ENCODE measurements at places on chromosomes 16 and 17.

DNA sequence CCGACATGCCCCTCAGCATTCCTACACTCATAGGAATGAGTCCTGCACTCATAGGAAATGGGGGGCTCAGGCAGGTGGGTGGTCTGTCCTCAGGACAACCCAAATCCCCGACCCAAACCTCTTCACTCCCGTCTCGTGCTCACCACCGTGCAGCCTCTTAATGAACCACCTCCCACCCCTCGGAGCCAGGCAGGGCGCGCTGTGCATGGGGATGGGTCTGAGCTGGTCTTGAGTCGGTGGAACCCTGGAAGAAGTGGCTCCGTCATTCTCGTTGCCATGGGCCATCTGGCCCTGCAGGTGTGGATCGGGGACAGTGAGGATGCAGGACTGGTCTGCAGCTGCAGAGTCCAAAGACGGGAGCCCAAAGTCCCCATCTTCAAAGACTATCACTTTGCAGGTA, 6.4 kb upstream of the RAB40B start:
- DNase-seq = no peak

DNA sequence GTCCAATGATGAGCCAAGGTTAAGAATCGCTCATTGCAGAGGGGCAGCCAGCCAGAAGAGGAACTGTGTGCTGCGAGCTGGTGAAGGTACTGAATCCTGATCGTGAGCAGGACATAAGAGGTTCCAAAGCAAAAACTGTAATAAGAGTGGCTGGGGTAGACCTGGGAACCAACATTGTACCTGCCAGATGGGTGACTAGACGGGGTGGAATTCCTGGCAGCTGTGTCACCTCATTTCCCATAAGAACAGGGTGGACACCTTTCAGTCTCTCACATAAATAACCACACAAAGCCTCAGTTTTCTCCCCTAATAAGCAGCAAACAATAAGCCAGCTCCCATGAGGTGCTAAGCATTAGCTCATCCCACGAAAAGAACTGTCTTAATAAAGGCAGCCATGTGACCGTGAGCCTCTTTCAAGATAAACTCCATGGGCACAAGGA, 290.3 kb downstream of the SOX9 start:
- DNase-seq = no peak

DNA sequence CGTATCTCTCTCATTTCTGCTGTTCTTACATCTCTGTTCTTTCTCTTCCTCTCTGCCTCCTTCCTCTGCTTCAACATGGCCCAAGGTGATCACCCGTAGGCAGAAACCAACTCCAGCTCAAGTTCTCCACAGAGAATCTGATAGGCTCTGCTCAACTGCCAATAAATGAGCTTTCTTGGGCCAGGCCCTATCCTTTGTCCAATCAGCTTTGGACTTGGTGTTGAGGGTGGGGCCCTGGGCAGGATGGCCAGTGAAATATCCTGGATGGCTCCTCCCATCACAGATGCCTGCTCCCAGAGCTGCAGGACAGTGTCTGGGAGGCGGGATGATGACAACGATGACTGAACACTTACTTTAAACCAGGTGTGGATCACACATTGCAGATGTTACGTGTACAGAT, 17.4 kb upstream of the BRD7 start:
- DNase-seq = no peak

GRCh38 chr17:76426853-76427252, 26.1 kb downstream of the UBE2O start:
- DNase-seq = no peak

DNA sequence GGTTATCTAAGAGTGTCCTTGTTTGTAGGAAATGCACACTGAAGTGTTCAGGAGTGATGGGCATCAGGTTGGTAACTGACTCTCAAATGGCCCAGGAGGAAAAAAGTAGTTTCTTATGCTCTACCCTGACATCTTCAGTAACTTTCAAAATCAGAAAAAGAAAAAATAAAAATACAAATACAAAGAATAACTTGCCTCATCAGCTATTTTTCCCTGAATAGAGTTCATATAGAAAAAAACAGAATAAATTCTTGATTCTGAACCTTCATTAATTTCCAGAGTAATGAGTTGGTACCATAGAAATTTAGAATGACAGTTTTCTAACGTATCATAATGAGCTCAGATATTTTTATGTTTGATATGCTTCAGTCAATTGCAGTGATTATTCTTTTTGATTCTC, 27.2 kb upstream of the HYDIN start:
- DNase-seq = no peak

DNA sequence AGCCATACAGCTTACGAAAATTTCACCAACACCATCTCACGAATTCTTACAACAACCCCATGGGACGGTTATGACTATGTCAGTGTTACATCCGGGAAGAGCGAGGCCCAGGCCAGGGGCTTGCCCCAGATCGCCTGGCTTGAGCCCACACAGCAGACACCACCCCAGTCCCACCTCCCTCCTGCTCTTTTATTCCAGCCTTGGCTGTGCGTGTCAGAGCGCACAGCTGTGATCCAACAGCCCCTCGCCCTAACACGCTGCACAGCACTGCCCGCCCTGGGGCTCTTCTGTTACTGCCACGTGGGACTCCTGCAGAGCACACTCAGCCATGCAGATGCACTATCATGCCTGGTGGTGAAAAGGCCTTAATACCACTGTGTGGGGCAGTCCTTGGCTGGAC, 127.9 kb downstream of the ENGASE start:
- DNase-seq = no peak

DNA sequence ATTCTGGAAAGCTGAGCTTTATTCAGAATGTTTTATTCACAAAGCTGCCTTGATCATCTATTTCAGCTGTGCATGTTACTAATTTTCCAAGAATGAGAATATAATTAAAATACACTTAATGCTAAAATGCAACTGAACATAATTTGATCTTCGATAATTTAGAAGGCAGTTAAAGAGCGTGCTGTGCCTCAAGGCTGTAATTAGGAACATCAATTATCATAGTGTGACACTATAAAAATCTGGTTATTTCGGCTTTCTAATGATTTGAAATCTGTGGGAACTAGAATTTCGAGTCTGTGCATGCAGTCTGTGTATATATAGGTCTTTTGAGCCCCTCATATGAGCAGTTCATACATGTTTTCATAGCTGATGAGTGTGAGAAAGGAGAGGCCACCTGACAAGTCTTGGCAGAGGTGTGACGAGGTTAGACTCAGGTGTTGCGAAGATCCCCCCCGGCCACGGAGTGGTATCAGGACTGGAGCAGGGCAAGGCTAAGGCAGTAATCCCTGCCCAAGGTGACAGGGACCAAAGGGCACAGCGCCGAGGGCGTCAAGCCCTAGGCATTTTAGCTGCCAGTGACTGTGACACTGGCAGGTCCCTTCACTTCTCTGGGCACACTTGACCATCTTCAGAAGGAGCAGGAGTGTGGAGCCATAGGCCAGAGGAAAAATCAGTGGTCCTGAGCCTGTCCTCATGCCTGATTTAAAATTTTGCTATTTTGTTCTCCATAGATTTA, 328.5 kb downstream of the SNX29 start:
- no peak for DNase-seq
